NCI-H1105 treated with DMSO at 0.1 percent for 48 hours (cell line): ENCODE measurements at places on chromosomes 6 and 20.

DNA sequence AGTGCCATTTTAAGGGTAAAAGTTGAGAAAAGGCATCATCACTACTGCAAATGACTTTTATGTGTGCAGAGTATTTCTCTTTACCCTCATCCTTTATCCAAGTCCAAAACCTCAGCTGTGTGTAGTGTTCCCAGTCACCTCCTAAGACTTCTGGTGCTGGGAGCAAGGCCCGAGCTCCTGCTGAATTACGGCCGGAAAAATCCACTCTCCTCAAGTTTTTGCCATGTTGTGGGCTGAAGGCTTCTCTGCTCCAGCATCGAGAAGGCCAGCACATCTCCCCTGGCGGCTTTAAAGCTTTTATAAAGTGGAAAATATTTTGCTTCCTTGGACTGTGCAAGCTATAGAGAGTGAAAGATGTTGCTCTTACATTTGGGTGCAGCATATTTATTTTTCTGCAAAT is 153.2 kb upstream of the THBS2 start:
- DNase-seq, result no peak

- DNase-seq, result no peak
These were observed 16.6 kb upstream of the EZR start for GRCh38 chr6:158835616-158836221.

DNA sequence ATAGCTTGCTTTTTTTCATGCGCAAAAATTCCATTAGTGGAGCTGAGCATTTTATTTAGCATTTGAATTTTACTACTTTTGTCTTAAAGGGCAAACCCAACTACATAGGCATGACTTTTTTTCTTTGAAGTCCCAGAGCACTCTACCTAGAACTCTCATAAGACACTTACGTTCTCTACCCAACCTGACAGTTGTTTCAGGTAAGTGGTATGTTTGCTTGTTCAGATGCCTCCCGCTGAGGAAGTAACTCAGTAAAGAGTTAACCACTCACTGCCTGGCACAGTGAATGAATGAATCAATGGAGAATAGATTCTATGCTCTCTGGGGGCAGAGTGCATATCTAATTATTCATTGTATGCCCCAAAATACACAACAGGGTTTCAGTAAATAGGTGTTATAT is 212.3 kb upstream of the PRDM1 start:
- no peak for DNase-seq

DNA sequence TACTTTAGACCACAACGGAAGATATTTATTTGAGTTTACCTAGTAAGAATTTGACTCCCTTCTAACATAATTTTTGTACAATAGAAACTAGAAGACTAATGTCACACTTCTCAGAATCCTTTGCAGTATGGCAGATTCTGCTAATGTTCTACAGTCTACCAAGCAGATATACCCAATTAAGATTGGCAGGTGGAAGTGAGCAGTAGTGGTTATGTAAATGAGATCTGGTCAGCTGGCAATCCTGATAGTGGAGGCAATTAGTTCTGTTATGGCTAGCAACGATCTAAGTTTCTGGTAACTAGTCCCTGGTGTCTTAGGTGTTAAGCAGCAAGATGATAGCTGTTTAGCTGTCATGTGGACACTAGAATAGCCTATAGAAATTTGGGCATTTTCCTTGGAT is 101.0 kb downstream of the CENPW start:
- no peak for DNase-seq

DNA sequence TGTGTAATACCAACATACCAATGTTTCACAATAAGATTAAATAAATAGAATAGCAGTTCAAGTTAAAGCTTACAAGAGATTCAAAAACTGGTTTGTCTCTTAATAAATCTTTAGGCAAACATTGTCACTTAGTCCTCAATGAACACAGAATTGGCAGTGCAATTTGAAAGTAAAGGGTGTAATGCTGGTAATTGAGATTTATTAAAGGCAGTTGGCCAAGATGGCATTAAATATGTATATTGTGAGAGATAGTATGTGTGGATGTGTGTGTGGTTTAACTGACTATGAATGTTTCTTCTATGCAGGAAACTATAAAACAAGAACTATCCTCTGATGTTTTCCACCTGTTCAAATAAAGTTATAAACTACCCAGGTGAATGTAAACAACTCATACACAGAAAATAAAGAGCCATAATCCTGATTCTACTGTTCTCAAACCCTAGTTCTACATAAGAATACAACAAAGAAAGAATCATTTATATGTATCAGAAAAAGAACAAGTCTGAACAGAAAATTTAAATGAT is 267.9 kb upstream of the PTCHD4 start:
- peak; percentile 89 for DNase-seq

DNA sequence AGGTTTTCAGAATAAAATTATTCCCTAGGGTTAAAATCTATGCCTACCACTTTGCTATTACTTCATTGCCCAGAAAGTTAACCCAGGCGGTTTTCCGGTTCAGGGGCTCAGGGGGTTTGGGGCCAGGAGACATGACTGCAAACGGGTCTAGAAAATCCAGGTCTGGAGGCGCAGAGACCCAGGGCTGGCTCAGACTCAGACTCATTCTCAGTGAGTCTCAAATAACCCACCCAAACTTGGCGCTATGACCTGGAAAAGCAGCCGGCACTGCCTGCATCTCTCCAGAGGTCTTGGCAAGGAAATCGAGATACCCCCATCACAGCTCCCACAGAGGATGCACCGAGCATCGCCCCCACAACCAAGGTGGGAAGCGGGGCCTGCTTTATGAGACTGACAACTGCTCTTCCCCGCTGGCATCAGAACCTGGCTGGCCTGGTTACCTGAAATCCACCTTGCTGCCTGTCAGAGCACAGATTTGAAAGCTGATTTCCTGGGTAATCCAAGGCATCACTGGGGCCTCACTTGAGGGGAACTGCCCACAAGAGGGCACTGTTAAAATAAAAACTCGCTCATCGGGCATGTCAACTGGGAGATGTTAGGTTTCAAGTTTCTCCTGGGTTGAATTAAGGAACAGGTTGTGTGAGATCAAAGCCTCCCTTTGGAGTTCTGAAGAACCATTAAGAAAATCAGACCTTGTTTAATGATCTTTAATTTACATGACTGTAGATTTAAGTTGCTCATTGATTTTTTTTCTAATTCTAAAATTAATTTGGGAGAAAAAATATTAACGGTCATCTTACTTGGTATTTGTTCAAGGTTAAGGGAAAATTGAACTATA is 55.1 kb downstream of the KIF16B start:
- peak; percentile 63 for DNase-seq

- DNase-seq, result no peak
These were observed 153.5 kb downstream of the CFAP61 start for GRCh38 chr20:20205862-20206236.

DNA sequence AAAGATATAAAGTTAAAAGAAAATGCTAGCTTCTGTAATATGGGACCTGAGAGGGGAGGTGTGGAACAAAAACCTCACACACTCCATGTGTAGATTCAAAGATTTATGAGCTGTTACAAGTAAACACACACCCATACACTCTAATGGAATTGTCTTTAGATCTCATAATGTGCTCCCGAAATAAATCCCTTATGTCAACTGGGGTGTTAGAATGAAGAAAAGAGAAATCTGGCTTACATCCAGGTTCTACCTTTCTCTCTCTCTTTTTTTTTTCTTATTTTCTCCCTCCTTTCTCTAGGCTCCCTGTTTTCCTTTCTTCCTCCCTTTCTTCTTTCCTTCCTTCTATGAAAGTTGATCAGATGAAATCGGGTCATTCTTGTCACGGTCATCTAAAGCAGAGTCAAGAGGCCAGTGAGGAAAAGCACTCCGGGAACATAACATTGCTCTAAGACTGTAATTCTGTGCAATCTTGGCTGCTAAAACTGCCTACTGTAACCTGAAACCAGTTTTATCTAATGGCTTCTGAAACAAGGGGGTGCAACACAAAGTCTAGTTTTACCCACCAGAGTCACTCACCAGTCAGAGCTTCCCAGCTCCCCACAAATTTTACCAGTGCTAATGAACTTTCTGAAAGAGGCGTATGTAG is 68.3 kb upstream of the BTBD3 start:
- DNase-seq, result peak; percentile 60

DNA sequence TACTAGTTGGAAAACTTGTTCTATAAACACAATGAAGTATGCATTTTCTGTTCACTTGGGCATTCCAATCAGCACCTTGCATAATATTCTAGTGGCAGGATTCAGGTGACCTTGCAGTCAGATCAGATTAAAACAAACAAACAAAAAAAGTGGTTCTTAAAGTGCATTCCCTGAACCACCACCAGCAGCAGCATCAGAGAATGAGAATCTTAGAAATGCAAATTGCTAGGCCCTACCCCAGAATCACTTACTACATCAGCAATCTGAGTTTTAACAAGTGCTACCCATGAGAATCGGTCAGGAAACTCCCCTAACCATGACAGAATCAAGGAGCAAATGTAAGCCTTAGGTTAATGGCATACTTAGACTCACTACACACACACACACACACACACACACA is 41.7 kb downstream of the SNAP25 start:
- no peak for DNase-seq

- DNase-seq, result no peak
These were observed 269.9 kb downstream of the ALDH8A1 start for GRCh38 chr6:134680021-134680420.

DNA sequence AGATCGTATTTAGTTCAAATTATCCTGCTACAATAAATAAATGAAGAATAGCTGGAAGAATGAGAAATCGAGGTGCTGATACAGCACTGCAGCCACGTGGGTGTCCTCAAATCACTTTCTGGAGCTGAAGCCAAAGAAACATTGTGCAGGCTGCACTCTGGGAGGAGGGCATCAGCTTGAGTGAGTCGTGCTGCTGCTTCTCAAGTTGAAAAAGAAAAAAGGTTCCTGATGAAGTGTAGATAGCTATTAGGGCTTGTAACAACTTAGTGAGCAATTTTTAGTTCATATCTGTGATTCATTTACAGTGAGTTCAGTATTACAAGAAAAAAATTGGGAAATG is 40.5 kb downstream of the DSE start:
- no peak for DNase-seq

DNA sequence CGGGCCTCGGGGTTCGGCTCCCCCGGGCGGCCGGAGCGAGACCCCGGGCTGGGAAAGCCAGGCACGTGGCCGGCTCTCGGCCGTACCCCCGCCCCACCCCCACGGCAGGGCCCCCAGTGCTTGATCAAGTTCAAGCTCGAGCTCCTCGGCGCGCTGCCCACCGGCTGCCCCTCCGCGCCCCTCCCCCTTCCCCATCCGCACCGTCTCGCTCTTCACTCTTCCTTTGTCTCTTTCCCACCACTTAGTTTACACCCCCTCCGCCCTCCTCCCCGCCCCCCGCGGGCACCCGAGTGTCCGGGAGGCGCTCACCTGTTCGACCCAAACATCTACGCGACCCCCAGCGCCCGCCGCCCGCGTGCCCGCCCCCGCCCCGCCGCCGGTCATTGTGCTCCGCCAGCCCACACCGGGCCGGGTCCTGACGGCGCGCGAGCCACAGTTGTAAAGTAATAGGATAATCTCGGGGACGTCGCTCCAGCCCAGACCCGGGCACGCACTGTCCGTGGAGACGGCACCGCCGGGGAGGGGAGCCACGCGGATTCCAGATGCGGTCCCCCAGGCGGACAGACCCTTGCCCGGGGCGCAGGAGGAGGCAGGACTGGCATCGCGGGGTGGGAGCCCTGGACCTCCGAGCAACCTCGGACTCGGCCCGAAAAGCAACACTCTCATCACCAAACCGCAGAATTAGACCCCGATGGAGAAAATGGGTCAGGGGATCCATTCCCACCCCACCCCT is 100.7 kb downstream of the NOL4L start:
- DNase-seq, result peak; percentile 55

GRCh38 chr6:141552463-141552862 is 580.3 kb upstream of the GJE1 start:
- DNase-seq, result peak; percentile 99

- no peak for DNase-seq
These were observed 125.1 kb downstream of the SNX5 start for GRCh38 chr20:17843246-17844132.

GRCh38 chr6:154460306-154461071 is 50.0 kb downstream of the CNKSR3 start:
- DNase-seq, result no peak

DNA sequence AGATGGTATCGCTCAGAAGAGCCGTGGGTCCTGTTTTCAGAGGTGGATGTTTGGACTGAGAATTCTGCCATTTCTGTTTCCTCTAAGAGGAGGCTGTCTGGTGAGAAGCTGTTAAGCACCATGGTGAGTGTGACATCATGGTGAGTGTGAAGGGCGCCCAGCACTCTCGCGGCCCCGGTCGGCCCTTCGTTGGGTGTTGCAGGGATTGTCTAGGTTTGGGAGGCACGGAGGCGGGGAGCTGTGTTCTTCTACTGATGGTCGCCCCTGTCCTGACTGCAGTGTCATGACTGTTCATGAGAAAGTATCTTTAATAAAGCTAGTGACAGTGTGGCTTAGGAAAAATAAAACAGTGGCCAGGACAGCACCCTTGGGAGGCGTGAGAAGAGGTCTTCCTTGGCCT is 70.4 kb downstream of the NOL4L start:
- DNase-seq, result no peak

DNA sequence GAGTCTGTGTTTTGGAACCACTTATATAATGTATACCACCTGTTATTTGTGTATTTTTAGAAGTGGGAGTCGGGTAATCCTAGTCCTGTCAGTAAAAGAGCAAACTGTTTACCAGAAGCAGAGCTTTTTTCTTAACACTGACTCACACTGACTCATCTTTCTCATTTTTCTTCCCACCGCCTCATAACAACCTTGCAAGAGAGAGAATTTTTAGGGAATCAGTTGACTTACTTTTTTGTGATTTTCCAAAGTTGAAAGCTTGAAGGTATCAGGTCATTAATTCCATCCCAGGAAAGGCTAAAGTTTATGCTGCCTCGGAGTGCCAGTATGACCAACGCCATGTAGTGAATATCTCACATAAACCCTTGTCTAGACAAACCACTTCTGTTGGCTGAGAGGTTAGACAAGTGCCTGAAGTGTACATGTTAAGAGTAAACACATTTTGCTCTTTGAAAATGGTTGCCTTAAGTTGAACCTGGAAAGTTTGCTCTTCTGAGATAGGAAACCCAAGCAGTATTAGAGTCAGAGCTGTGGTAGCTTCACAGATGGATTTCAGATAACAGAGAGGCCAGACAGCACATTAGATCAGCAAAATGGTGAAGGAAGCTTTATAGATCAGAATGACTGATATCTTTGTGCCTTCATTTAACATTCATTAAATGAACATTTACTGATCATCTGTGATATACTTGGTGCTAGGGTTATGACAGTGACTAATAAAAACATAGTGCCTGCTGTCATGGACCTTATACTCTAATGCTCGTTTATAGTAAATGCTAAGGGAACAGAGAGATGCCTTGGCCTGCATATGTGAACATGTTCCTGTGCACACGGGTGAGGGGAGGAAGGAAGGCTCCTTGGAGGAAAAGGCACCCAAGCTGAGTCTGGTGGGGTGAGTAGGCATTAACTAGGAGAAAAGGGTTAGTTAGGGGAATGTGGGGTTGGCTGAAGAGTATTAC is 29.1 kb upstream of the PKIG start:
- DNase-seq, result no peak

DNA sequence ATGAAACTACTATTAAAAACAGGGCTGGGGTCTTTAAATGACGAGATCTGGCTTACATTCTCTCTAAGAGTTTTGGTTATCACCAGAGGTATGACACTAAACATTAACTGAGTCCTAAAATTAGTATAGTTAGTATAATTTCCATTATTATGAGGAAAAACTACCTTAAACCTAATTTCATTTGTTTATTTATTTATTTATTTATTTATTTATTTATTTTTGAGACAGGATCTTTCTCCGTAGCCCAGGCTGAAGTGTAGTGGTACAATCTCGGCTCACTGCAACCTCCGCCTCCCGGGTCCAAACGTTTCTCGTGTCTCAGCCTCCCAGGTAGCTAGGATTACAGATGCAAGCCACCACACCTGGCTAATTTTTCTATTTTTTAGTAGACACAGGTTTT is 85.5 kb downstream of the RNGTT start:
- no peak for DNase-seq

- DNase-seq, result no peak
These were observed 477.2 kb downstream of the EYS start for GRCh38 chr6:65229825-65230224.
